ENCODE measurements at places on chromosomes 7 and 10. TPM values are rescaled to one million over a fixed set of nuclear protein-coding genes. Genes with fewer than 3 reads are reported as not detected.
A peak's percentile ranks its signal among the peaks of the same experiment; 100 is the strongest.

DNA sequence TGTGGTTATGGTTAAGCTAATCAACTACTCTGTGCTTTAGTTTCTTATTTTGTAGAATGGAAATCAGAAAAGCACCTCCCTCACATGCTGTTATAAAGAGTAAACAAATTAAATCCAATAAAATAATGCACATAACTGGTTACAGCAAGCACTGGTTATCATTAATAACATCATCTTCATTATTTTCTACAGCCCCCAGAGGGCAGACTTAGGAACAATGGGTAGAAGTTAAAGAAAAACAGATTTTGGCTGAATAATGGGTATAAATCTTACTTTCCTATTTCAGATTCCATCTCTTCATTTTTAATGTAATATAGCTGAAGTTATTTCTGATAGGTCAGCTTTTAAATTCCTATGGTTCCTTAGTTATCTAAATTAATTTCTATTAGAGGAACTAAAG lies 126.5 kb downstream of the DOCK4 start:
- H3K27me3 ChIP-seq = no peaks in the 10 kb centered on the region
- no peaks in the 10 kb centered on the region for H3K4me1 ChIP-seq
- no peak for DNase-seq
- no peaks in the 10 kb centered on the region for H3K36me3 ChIP-seq
- no peak overlapping the region for H3K4me3 ChIP-seq
- H3K27ac ChIP-seq = no peak overlapping the region

GRCh38 chr7:69685293-69685631 lies 87.0 kb downstream of the AUTS2 start:
- H3K27me3 ChIP-seq = no peaks in the 10 kb centered on the region
- H3K4me3 ChIP-seq = no peak overlapping the region
- DNase-seq = no peak

DNA sequence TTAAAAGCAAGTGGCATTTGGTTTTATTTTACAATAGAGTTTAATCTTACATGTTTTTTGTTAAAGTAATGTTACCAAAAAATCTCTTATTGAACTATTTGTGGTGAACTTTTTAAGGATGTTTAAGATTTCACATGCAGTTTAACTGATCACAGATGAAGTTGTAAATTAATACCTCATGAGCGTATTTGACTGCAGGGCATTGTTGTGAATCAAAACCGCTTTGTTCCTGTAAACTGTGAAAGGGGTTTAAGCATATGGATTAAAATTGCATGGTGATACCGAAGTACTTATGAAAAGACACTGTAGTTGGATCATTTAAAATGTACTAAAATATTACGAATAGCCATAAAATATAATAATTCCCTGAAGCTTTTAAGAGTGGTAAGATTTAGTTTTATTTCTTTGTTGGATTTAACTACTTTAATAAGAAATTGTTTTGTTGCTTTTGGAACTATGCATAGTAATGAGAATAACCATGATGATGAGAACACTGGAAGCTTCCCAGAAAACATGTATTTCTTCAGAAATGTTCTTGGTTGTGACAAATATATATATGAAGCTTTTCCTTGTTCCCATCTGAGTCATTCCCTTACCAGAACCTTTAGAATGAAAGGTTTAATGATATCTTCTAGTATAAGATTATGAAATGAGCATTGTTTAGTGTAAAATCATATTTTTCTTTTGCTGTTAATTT lies 131.3 kb downstream of the ADK start:
- no peaks in the 10 kb centered on the region for H3K27me3 ChIP-seq
- no peaks in the 10 kb centered on the region for H3K4me1 ChIP-seq
- H3K36me3 ChIP-seq = no peaks in the 10 kb centered on the region
- H3K27ac ChIP-seq = no peak overlapping the region

The EPHB4 gene
- 113 TPM for total RNA-seq

DNA sequence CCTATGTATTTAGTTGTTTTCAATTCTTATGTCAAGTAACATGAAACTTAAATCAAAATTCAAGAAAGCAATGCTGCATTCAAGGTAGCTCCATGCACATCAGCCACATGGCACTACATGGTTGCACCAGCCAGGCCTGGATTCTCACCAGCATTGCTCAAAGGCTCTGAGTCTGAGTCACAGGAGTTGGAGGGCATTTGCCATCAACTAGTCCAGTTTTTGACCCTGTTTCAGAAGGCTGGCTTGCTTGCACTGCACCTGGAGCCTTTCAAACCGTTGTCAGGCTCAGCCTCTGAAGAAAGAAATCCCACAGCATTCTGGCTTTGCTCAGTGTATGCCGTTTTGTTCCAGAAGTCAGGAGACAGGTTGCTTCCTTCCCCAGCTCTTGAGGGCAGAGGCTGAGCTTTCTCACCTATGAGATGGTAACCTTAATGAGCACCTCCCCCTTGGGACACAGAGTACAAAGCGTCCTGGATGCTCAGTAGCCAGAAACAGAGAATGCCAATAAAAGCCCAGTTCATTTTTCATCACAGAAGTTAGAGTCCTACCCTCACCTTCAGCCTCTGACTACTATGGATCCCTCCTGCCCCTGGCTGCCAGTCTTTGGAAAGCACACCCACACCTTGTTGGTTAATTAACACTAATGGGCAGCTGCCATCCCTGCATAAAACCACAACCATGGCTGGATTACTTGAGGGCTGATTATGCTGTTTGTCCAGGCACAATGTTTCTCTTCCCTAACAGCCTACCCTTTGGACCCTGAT lies 288.4 kb upstream of the LRRTM3 start:
- no peaks in the 10 kb centered on the region for H3K4me1 ChIP-seq
- no peaks in the 10 kb centered on the region for H3K36me3 ChIP-seq
- no peak overlapping the region for H3K27ac ChIP-seq
- H3K4me3 ChIP-seq = no peak overlapping the region
- no peaks in the 10 kb centered on the region for H3K27me3 ChIP-seq

GRCh38 chr10:32007026-32007425 lies 49.2 kb downstream of the KIF5B start:
- H3K4me1 ChIP-seq = peaks cover 6% of the 10 kb centered on the region
- H3K27me3 ChIP-seq = no peaks in the 10 kb centered on the region
- no peak for DNase-seq
- no peak overlapping the region for H3K27ac ChIP-seq
- no peak overlapping the region for H3K4me3 ChIP-seq

- no peak overlapping the region for H3K4me3 ChIP-seq
- H3K27me3 ChIP-seq = no peaks in the 10 kb centered on the region
- DNase-seq = no peak
- H3K4me1 ChIP-seq = no peaks in the 10 kb centered on the region
- H3K27ac ChIP-seq = no peak overlapping the region
Observed at GRCh38 chr10:74135452-74135851, 15.2 kb downstream of the AP3M1 start.

The PRSS37 gene
- total RNA-seq = not detected

The SFTPA1 gene
- total RNA-seq = not detected

DNA sequence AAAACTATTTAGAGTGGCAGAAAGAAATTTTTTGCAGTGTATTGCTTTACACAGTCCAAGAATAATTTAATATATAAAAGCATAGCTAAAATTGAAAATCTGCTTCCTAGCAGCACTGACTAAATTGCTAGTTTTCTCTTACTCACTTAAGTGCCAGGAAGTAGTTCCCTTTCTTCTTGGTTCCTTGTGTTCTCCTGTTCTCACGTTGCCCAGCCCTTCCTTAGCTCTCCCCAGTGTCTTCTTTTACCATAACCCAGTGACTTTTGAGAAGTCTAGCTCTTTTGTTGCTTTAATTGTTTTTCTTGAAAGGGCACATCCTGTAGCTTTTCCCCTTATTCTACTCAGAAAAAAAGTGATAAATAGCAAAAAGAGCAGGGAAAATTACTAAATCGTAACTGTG lies 215.5 kb downstream of the THSD7A start:
- no peak overlapping the region for H3K27ac ChIP-seq
- H3K4me1 ChIP-seq = peaks cover 5% of the 10 kb centered on the region
- no peak for DNase-seq
- no peaks in the 10 kb centered on the region for H3K27me3 ChIP-seq
- H3K4me3 ChIP-seq = no peak overlapping the region

The LIPJ gene
- not detected for total RNA-seq

DNA sequence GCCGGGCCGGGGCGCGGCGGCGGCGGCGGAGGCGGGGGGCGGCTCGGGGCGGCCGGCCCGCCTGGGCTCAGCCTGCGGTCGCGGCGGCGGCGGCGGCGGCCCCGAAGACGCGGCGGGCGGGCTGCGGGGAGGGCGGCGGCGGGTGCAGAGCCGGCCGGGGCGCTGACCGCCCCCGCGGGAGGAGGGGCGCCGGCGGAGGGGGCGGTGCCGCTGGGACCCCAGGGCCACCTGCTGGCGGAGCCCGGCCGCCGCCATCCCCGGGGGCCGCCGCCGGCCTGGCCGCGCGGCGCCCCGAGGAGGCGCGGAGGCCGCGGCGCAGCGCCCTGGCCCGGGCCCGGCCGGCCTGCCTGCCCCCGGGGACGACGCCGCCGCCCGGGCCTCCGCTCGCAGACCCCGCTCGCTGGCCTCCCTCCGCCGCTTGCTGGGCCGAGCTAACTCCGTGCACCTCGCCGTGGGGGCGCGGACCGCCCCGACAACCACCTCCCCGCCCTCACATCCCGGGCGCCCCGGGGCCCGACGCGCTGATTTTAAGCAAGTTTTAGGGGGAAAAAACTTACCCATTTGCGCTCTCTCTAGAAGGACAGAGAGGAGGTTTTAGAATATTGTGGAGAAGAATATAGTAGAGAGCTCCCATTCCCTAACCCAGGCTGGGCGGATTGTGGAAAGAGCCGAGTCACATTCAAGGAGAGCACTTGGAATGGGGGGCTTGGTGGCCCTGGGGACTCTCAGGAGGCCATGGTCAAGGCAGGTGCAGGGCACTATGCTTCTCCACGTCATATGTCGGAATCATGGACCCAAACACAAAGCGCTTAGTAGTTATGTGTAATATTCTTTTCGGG lies at the start of gene BEND7:
TSS of gene BEND7 (minus strand) at position 140 of the 839 bp plus-strand sequence. CDS start 481 bp downstream, outside the sequence.
- no peaks in the 10 kb centered on the region for H3K36me3 ChIP-seq
- no peak within 1 kb of the TSS for H3K27ac ChIP-seq
- H3K4me1 ChIP-seq = peaks cover 3% of the 10 kb centered on the region
- peak; percentile 55 for DNase-seq
- peak within 1 kb of the TSS; percentile 51 for H3K4me3 ChIP-seq

- no peak overlapping the region for H3K27ac ChIP-seq
- no peak for DNase-seq
- H3K4me3 ChIP-seq = no peak overlapping the region
- peaks cover 15% of the 10 kb centered on the region for H3K4me1 ChIP-seq
Observed at GRCh38 chr10:112979927-112980326, 29.9 kb downstream of the TCF7L2 start.

The STEAP1B gene
- total RNA-seq = 8.7 TPM

DNA sequence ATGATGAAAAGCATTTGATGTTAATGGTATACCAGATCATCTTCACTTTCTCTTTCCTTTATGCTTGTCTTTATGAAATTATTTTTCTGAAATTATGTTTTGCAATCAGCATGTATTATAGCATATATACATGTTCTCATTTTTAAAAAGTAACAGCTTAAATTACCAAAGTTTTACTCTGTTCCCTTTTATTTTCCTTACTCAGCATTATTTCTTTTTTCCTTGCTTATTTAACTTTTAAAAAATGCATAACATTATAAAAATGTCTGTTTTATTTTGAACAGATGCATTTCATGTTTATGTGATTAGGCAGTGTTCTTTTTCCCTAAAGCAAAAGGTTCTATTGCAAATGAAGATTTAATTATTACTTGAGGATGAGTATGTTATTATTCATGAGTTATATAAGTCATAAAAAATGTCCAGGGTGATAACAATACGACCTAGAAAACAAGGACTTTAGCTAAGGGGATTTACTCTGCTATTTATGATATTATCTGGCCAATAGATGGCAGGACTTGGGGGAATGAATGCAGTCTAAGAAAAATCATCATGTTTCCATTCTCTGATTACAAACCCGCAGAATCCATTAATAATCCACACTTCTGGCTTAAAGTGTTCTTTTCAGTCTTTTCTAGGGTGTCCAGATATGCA lies 38.5 kb downstream of the CABCOCO1 start:
- no peaks in the 10 kb centered on the region for H3K27me3 ChIP-seq
- H3K4me1 ChIP-seq = no peaks in the 10 kb centered on the region
- DNase-seq = no peak
- no peak overlapping the region for H3K4me3 ChIP-seq

- no peaks in the 10 kb centered on the region for H3K27me3 ChIP-seq
- DNase-seq = no peak
- no peaks in the 10 kb centered on the region for H3K4me1 ChIP-seq
- no peak overlapping the region for H3K4me3 ChIP-seq
- H3K36me3 ChIP-seq = no peaks in the 10 kb centered on the region
- H3K27ac ChIP-seq = no peak overlapping the region
Observed at GRCh38 chr10:132846631-132847415, 60.9 kb upstream of the NKX6-2 start.

The TOMM7 gene
- 406 TPM for total RNA-seq

The RGR gene
- total RNA-seq = not detected

DNA sequence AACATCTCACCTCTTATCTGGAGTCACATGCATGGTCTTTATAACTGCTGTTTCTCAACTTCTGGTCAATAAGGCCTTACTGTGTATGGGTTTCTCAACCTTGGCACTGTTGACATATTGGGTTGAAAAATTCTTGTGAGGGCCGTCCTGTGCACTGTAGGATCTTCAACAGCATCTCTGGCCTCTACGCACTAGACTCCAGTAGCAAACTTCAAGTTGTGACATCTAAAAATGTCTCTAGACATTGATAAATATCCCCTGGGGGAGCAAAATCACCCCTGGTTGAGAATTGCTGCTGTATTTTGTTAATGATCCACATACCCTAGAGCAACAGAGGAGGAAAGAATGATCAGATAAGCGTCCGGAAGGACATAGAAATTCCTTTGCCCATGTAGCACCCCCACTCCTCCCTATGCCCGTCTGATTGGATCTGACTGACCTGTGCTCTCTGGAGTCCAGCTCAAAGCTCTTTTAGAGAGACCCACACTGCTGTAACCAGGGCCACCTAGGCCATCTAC lies 423.5 kb upstream of the ZMIZ1 start:
- no peak overlapping the region for H3K4me3 ChIP-seq
- no peak for DNase-seq
- H3K27ac ChIP-seq = no peak overlapping the region
- H3K4me1 ChIP-seq = no peaks in the 10 kb centered on the region
- H3K36me3 ChIP-seq = no peaks in the 10 kb centered on the region
- no peaks in the 10 kb centered on the region for H3K27me3 ChIP-seq

The NUTM2B gene
- 0.17 TPM for total RNA-seq

DNA sequence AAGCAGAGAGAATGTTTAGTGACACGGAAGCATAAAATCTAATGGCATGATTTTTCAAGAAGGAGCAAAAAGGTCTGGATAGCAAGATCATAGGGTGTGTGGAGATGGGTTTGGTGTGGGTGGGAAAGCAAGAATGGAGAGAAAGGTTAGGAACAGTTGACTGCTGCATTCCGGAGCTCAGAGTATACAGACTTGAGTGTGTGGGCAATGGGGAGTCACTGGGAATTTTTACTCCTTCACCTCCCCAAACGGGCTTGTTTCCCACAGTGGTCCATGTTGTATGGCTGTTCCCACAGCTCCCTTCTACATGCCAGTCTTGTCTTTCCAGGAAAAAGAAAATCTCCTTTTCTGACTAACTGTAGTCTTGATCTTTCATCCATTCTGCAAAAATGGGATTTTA lies 122.1 kb downstream of the CDK6 start:
- H3K27ac ChIP-seq = no peak overlapping the region
- H3K27me3 ChIP-seq = no peaks in the 10 kb centered on the region
- H3K4me3 ChIP-seq = no peak overlapping the region
- no peaks in the 10 kb centered on the region for H3K36me3 ChIP-seq
- no peak for DNase-seq
- H3K4me1 ChIP-seq = no peaks in the 10 kb centered on the region

The PNLIPRP3 gene
- not detected for total RNA-seq

Measured in H1 (cell line).